Stimulated activated CD4-positive, alpha-beta T cell treated with anti-CD3 and anti-CD28 coated beads, Interleukin-4, amount 100 ng/mL, for 48 hours (primary cell): ENCODE measurements at places on chromosomes 2 and 18.

DNA sequence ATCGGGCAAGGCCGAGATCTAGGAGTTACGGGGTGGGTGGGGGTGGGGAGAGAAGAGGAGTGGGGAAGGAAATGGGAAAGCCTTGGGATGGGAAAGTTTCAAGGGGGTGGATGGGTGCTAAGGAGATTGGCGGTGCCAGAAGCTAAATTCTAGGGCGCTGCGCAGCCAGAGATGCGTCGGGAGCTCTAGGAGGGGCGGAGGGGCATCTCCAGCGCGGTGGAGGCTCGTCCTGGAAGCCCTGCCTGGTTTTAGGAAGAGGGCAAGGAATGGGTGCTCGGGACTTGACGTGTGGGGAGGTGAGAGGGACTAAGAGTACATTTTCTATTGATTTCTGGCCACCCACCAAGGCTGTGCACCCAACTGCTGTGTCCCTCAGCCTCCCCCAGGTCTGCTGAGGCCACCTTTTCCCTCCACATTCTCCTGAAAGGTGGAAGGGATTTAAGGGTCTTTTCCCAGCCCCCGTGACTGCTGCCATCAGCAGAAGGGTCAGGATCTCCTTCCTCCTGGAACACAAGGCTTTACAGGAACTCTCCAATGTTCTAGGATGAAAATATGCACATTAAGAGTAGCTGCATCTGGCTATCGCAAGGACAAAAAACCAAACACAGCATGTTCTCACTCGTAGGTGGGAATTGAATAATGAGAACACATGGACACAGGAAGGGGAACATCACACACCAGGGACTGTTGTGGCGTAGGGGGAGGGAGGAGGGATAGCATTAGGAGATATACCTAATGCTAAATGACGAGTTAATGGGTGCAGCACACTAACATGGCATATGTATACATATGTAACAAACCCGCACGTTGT lies 1.4 kb downstream of the C2orf72 start:
- no peak for DNase-seq

- DNase-seq, result no peak
These were observed 25.4 kb downstream of the TET3 start for GRCh38 chr2:74010087-74010541.

- DNase-seq, result no peak
These were observed 101.9 kb downstream of the ACOXL start for GRCh38 chr2:110834134-110834827.

GRCh38 chr2:101113441-101114267 lies 37.5 kb downstream of the TBC1D8 start:
- DNase-seq, result no peak

GRCh38 chr2:26752656-26753055 lies 11.4 kb upstream of the SLC35F6 start:
- DNase-seq, result no peak

DNA sequence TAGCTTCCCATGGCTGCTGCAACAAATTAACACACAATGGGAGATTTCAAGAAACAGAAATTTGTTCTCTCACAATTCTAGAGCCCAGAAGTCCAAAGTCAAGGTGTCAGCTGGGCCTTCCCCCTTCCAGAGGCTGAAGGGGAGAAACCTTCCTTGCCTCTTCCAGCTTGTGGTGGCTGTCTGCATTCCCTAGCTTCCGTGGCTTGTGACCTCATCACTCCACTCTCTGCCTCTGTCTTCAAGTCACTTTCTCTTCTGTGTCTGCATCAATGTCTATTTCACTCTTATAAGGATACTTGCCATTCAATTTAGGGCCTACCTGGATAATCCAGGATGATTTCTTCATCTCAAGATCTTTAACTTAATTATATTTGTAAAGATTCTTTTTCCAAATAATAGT lies 16.8 kb upstream of the SRBD1 start:
- DNase-seq, result no peak

- no peak for DNase-seq
These were observed 38.9 kb downstream of the FASTKD2 start for GRCh38 chr2:206804326-206804725.
